Panc1 (cell line): ENCODE measurements at places on chromosomes 11 and 22.
A peak's percentile ranks its signal among the peaks of the same experiment; 100 is the strongest.

GRCh38 chr11:111039982-111040381 is 205.5 kb upstream of the POU2AF2 start:
- DNase-seq, result no peak
- no peaks in the 10 kb centered on the region for H3K4me1 ChIP-seq
- no peak overlapping the region for H3K27ac ChIP-seq
- H3K36me3 ChIP-seq, result no peaks in the 10 kb centered on the region
- H3K4me3 ChIP-seq, result no peak overlapping the region
- H3K27me3 ChIP-seq, result no peaks in the 10 kb centered on the region

- peak; percentile 12 for DNase-seq
- no peak overlapping the region for H3K27ac ChIP-seq
- H3K4me3 ChIP-seq, result peak overlapping the region; percentile 17
- H3K27me3 ChIP-seq, result no peaks in the 10 kb centered on the region
- H3K36me3 ChIP-seq, result no peaks in the 10 kb centered on the region
These were observed 53.8 kb downstream of the ST14 start for GRCh38 chr11:130213143-130213978.

DNA sequence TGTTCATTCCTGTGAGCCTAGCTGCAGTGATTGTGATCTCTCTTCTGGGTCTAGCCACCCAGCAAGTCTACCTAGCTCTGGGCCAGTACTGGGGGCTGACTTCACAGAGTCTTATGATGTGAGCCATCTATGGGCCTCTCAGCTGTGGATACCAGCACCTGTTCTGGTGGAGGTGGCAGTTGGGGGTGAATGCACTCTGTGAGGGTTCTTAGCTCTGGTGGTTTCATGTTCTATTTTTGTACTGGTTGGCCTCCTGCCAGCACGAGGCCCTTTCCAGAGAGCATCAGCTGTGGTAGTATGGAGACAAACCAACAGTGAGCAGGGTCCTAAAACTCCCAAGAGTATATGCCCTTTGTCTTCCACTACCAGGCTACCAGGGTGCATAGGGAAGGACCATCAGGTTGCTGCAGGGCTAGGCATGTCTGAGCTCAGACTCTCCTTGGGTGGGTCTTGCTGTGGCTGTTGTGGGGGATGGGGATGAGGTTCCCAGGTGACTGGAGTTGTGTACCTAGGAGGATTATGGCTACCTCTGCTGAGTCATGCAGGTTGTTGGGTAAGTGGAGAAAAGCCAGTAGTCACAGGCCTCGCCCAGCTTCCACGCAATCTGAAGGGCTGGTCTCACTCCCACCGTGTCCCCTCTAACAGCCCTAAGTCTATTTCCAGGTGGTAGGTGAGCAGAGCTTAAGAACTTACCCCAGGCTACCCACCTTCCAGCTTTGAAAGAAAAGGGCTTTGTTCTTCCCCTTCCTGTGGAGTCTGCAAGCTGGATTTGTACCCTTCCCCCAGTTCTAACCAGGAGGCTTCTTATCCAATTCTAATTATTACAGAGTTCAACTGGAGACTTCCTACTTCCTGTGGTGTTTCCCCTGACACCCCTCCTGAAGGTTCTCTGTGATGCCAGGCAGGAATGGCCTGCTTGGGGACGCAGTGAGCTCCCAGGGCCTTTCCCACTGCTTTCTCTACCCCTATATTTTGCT is 250.7 kb downstream of the LUZP2 start:
- H3K4me3 ChIP-seq, result no peak overlapping the region
- H3K27me3 ChIP-seq, result no peaks in the 10 kb centered on the region
- H3K4me1 ChIP-seq, result no peaks in the 10 kb centered on the region
- no peak overlapping the region for H3K27ac ChIP-seq

GRCh38 chr11:65899356-65900124 is 648 bp downstream of the FOSL1 start:
- no peak for DNase-seq
- H3K4me3 ChIP-seq, result peak overlapping the region; percentile 89
- no peaks in the 10 kb centered on the region; the same call in 1 of the 2 replicates for H3K36me3 ChIP-seq
- H3K4me1 ChIP-seq, result peaks cover 65% of the 10 kb centered on the region
- peak overlapping the region; percentile 87 for H3K27ac ChIP-seq

DNA sequence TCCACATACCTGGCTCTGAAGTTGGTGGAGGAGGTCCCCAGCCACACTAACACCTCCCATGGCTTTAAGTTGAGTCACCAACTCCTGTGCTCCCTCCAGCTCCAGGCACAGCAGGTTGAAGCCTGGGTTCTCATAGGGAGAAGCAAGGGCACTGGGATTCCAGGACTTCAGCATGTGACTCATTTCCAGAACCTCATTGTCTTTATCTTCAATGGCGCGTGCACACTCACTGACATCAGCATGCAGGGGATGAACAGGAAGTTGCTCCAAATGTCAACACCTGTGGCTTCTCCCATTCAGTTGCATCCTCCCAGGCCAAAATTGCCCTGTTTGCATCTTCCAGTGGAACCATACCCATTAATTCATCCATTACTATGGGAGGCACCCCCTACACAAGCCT is 5.8 kb upstream of the UBQLNL start:
- H3K27ac ChIP-seq, result no peak overlapping the region
- H3K27me3 ChIP-seq, result peaks cover 5% of the 10 kb centered on the region; the same call in 1 of the 2 replicates
- H3K4me1 ChIP-seq, result no peaks in the 10 kb centered on the region
- DNase-seq, result no peak
- no peak overlapping the region for H3K4me3 ChIP-seq

DNA sequence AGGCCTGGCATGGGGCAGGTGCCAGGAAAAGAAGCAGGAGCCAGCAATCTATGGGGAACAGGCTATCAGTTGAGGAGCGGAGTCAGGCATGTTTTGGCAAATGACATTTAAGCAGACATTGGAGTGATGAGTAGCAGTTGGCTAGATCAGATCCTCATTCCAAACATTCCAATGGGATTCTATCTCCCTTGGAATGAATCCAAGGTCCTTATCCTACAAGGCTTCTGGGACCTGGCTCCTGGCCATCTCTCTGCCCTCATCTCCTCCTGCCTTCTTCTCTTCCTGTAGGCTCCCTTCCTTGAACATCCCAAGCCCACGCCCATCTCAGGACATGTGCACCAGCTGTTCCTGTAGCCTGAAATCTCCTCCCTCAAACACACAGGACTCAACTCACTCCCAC is 1074.5 kb downstream of the TBC1D22A start:
- no peak overlapping the region for H3K27ac ChIP-seq
- no peaks in the 10 kb centered on the region for H3K27me3 ChIP-seq
- H3K4me1 ChIP-seq, result no peaks in the 10 kb centered on the region
- no peak for DNase-seq
- no peak overlapping the region for H3K4me3 ChIP-seq
- no peaks in the 10 kb centered on the region for H3K36me3 ChIP-seq

- no peak overlapping the region for H3K27ac ChIP-seq
- no peaks in the 10 kb centered on the region for H3K27me3 ChIP-seq
- DNase-seq, result no peak
- no peaks in the 10 kb centered on the region for H3K4me1 ChIP-seq
These were observed 1381.5 kb upstream of the TENM4 start for GRCh38 chr11:80822308-80822707.

DNA sequence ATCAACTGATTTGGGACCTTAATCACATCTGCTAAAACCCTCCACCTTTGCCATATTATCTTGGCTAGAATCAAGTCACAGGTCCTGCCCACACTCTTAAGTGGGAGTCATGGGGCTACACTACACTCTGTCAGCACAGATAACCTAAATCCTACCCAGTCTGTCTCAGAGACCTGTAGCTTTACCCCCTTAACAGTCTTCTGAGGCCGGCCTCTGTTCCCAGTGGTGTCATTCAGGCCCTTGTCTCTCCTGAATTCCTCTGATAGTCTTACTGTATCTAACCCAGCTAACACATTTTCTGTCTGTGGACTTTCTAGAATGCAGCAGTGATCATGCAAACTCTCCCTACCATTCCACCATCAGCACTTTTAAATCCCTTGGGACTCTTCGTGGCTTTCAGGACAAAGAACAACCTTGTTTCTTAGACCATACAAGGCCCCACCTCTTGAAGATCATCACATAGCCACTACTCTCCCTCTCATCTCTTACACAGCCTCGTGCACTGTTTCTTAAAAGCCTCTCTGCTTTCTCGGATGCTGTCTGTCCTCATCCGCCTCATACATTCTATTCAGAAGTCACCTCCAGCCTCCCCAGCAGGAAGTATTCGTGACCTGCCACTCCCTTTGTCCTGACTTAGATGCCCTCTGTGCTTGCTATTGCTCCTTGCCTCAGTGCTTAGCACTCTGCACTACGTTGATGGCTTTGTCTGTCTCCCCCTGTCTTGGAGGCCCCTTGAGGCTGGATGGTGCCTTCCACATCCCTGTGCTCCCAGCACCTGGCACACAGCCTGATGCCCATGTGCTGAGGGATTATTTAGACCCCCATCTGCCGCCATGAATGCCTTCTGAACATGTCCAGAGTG is 57.9 kb downstream of the PANX1 start:
- no peaks in the 10 kb centered on the region for H3K4me1 ChIP-seq
- DNase-seq, result no peak
- peaks cover 5% of the 10 kb centered on the region for H3K36me3 ChIP-seq
- H3K27ac ChIP-seq, result no peak overlapping the region
- no peak overlapping the region for H3K4me3 ChIP-seq

DNA sequence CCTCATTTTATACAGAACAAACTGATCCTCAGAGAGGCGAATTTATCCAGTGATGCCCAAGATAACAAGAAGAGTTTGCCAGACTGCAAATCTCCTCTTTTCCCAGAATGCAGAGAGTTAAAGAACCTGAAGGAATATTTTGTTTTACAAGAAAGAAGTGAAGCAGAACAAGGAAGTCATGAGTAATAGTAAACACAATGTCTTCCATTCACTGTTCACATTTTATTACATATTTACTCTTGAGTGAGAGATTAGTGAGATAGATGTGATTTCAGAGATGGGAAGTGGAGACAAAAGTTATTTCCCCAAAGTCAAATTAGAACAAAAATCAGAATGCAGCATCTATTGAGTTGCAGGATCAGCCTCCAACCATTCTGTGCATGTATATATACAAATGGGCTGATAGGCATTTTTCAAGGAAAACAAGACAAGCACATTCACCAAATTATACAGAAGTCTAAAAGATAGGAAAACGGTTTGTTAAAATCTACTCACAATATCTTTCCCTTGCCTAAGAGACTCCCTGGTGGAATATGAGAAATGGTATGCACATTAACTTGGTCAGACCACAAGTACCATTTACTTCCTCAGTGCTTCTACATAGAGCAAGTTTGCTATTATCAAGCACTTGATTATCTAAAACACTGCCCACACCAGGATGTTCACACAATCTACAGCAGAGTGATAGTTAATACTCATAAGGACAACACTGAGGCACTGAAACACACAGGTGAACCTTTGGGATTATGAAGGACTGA is 12.0 kb downstream of the GUCY1A2 start:
- no peak for DNase-seq
- H3K27ac ChIP-seq, result no peak overlapping the region
- no peak overlapping the region; the same call in 1 of the 2 replicates for H3K4me3 ChIP-seq
- H3K27me3 ChIP-seq, result no peaks in the 10 kb centered on the region
- peaks cover 5% of the 10 kb centered on the region for H3K4me1 ChIP-seq

DNA sequence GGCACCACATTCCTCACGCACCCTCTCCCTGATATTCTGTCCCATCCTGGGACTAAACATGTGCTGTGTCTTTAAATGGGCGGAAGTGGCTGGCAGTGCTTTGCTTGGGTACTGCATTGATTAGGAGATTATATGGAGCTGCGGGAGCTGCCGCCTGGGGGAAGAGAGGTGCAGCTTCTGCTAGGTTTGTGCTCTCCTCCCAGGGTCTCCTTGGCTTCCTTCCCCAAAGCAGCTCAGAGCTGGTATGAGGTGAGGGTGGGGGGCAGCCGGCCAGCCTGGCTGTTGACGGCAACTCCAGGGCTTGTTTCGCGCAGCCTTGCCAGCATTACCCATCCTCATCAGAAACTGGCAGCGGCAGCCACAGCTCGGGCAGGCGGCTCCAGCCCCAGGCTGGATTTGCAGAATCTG is 95.4 kb downstream of the GRAMD1B start:
- H3K4me3 ChIP-seq, result no peak overlapping the region
- no peak for DNase-seq
- H3K36me3 ChIP-seq, result no peaks in the 10 kb centered on the region
- H3K27me3 ChIP-seq, result peaks cover 24% of the 10 kb centered on the region
